DMS153 (cell line): ENCODE measurements at places on chromosomes 12 and 14.

DNA sequence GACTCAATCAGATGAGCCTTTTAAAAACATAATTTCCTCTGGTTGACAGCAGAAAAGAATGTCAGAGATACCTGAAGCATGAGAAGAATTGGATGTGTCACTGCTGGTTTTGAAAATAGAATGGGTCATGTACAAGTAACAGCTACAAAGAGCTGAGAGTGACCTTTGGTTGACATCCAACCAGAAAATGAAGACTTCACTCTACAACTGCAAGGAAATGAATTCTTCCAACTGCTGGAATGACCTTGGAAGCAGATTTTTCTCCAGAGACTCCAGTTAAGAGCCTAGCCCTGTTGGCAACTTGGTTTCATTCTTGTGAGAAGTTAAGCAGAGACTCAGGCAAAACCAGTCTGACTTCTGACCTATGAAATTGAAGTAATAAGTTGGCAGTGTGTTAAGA, 505.9 kb downstream of the SLC16A7 start:
- DNase-seq, result no peak

- DNase-seq, result no peak
Measured at GRCh38 chr12:4526923-4527546, 11.7 kb upstream of the RAD51AP1 start.

- DNase-seq, result no peak
Measured at GRCh38 chr12:48557919-48558318, 11.9 kb downstream of the LALBA start.

DNA sequence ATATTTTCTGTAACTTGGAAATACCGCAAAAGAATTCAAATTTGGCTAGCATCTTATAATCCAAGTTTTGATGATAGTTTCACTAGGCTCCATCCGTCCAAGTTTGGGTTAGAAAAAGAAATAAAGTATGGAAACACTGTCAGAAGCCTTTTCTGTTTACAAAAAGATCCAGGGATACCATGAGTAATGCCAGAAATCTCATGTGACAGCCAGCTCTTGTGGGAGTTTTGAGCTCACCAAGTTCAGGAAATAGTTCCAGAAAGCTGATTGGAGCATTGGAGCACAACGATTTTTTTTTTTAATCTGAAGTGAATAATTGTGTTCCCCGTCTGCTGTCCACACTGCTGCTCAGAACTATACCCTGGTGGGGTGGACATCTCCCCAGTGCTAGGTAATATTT, 229.7 kb upstream of the NPAS3 start:
- no peak for DNase-seq

DNA sequence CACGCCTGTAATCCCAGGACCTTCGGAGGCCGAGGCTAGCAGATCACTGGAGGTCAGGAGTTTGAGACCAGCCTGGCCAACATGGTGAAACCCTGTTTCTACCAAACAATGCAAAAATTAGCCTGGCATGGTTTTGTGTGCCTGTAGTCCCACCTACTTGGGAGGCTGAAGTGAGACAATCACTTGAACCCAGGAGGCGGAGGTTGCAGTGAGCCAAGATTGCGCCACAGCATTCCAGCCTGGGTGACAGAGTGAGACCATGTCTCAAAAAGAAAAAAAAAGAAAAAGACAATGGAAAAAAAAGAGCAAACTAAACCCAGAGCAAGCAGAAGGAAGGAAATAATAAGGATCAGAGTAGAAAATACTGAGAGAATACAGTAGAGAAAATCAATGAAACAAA, 5.4 kb downstream of the CHURC1 start:
- no peak for DNase-seq

DNA sequence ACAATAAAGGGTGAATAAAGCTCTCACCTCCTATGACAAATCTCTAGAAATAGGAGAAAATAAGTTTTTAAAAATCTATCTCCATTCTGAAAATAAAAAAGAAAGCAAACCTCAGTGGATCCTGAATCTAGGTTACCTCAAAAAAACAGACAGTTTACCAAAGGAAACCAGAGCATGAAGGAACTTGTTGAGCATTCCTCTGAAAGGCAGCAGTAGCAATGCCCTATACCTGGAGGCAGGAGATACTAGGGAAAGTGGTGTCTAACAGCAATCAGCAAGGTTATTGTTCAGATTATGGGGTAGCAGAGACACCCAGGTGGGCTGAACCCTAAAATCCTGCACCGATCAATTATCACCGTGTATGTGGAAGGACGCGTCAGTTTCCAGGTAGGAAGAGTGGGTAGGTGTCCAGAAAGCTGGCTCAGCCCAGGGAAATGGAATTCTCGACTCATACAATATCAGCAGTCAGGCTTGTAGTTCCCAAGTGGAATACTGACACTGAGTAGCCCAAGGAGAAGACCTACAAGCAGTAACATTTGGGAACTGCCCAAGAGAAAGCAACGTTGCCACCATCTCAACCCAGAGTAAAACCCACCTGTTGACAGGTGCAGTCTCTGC, 128.3 kb downstream of the ST8SIA1 start:
- no peak for DNase-seq

DNA sequence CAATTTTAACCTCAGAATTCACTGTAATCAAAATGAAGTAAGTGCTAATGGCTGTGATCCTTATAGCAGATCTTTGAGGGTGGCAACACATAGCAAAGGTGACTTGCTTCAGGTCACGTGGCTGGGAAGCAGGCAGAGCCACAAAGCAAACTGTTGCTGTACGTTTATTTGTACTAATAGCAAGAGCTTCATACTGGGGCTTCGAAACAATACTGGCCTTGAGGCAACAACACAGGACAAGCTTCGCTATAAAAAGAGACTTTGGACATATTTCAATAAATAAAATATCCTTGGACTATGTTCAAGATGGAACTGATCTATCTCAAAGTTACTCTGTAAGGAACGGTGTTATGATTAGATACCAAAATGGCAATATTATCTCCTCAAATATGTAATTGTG, 44.6 kb downstream of the MSRB3 start:
- no peak for DNase-seq

- no peak for DNase-seq
Measured at GRCh38 chr14:29311983-29312382, 545.4 kb downstream of the FOXG1 start.

DNA sequence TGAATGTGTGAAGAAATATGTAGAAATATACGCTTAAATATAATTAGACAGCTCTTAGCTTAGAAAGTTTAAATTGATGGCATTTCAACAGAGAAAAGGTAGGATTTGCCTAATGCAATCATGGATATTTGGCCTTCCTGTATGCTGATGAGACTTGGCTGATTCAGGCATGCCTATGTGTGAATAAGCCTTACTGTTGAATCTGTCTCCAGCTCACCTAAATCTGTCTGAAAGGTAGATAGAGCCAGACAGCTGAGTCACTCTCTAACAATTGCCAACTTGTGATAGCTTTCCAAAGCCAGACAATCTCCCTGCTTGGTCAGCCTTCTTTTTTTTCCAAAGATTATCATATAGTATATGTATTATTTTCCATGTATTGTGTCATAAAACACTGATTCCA, 92.8 kb upstream of the FLRT2 start:
- DNase-seq, result no peak

DNA sequence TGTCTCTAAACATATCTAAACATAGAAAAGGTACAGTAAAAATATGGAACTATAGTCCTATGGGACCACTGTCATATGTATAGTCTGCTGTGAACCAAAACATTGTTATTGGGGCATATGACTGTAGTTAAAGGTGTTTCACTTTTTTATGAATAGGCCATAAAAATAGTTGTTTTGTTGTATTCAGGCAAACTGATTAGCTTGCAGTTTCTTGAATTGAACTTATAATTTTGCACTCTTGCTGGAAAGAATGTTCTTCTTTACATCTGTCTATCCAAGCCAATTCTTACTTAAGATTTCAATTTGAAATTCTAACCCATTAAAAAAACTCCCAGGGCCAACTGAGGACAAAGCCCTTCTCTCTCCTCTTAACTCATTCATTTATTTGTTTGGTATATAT, 234.1 kb downstream of the NOVA1 start:
- no peak for DNase-seq

DNA sequence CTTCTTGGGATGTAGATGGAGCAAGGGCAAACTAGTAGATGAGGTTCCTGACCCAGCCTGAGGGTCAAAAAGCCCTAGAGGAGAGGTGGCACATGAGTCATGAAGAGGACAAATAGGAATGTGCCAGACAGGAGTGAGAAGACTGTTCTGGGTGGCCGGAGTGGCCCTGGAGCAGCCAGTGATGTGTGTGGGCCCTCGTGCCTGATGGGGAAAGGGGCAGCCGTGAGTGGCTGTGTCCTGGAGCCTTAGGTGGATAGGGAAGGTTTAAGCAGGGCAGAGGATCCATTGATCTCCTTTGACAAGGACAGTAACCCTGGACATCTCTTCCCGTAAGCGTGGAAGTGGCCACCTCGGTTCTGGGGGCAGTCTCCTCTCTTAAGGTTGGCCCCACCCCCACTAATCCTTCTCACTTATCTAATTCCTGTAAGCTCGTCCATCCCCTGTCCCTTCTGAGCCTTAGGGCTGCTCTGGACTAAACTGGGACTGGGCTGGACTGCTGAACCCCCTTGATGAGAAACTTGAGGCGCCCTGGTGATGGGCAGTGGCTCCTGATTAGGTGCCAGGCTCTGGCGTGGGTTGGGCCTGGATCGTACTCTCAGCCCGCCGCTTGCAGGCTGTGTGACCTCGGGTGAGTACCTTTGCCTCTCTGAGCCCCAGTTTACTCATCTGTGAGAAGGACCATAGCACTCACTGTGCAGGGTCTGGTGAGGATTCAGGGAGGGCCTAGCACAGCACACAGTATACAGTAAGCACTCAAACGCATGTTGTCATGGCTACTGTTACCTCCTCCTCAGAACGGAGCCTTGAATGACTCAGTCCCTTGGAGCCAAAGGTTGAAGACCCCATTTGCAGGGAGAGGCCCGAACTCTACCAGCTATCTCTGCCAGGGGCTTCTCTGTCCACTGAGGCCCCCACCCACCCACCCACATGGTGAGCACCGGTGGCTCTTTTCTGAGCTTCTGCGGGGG, 4.0 kb downstream of the FAM222A start:
- DNase-seq, result no peak

- DNase-seq, result no peak
Measured at GRCh38 chr14:70742316-70742715, 67.0 kb downstream of the MAP3K9 start.

DNA sequence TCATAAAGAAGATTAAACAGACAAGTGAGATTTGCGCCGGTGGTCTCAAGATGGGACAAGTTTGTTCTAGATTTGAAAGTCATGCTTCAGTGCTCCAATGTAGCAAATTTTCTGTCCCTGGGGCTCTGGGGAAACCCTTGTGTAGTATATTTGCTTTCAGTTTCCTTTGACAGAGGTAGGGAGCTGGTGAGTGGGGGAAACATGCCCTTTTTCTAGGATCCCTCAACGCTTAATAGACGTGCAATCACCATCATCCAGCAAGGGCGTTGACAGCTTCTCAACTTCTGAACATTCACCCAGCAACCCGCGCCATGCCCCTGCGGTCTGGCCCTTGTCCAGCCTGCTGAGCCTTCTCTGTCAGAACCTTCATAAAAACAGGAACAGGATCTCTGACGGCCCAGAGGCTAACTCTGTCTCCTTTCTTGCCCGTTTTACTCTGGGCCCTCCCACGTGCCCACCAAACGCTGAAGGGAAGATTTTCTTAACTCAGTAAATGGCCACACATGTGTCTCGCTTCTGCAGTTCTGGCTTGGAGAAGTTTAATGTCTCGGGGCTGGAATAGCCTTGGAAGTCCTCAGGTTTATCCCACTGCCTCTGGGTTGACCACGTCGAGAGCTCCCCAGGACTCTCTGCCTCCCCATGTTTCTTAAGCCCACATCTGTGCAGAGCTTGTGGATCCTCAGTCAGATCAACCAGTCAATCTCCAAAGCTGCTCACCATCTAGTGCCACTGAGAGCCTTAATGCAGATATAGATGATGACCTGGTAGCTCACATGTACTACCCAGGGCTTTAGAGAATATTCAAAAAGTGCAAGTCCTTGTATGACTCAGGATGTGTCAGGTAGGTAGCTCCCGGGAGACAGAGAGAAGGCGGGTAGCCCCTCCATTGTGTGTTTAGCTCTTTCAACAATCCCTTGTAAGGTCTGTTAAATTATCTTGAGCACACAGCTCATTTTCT, 58.1 kb upstream of the CCND2 start:
- DNase-seq, result no peak

DNA sequence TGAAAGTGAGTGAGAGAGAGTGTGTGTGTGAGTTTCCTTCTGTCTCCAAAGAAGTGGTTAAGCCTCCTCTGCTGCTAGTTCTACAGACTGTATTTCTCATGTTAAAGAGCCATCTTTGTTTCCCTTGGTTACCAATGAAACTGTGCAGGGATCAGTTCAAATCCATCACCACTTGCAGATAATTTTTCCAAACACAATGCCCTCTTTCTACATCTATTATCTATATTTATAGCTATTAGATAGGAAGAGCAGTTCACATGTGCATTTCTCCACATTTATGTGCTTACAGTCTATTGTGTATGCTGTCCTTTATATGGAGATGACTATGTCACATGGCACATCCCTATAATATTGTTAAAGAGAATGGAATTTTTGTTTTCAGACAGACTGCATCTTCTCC, 2.2 kb upstream of the DAAM1 start:
- no peak for DNase-seq

DNA sequence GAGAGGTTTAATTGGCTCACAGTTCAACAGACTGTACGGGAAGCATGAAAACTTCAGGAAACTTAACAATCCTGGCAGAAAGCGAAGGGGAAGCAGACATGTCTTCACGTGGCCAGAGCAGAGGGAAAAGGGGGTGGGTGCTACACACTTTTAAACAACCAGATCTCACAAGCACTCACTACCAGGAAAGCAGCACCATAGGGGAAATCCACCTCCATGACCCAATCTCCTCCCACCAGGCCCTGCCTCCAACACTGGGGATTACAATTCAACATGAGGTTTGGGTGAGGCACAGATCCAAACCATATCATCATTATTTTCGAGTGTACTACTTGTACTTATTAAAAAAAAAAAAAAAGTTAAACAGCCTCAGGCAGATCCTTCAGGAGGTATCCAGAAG, 29.9 kb downstream of the RXYLT1 start:
- DNase-seq, result no peak

- no peak for DNase-seq
Measured at GRCh38 chr14:89899917-89900663, 54.4 kb downstream of the EFCAB11 start.

- DNase-seq, result no peak
Measured at GRCh38 chr14:94965551-94966313, 191.6 kb downstream of the DICER1 start.

- DNase-seq, result no peak
Measured at GRCh38 chr12:11059784-11060183, 2.3 kb downstream of the TAS2R46 start.
